Upper lobe of left lung (tissue), 6 donors: ENCODE measurements at places on chromosomes 6 and 20.

DNA sequence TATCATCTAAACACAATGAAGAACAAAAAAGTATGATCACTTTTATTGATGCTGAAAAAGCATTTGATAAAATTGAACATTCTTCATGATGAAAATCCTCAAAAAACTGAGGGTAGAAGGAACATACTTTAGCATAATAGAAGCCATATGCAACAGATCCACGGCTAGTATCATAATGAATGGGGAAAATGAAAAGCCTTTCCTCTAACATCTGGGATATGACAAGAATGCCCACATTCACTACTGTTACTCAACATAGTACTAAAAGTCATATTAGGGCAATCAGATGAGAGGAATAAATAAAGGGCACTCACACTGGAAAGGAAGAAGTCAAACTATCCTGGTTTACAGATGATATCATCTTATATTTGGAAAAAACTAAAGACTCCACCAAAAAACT lies 256.6 kb downstream of the RFPL4B start:
- DNase-seq = no peak

DNA sequence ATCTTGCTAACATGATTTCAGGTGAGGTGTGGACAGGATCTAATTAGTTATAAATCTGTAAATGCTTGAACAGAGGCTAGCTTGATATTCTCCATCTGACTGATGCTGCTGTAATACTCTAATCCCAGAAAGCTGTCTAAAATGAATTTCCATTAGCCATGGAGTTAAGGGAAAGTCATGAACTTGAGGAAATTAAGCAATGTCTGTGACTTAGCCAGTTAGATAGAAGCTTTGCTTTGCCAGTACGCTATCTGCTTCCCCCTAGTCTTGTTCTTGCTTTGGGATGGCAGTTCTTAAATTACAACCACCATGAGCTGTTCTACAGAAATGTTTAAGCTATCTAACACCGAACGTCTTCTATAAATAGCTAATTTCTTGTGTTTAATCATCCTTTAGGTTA lies 195.7 kb downstream of the PRL start:
- no peak for DNase-seq

DNA sequence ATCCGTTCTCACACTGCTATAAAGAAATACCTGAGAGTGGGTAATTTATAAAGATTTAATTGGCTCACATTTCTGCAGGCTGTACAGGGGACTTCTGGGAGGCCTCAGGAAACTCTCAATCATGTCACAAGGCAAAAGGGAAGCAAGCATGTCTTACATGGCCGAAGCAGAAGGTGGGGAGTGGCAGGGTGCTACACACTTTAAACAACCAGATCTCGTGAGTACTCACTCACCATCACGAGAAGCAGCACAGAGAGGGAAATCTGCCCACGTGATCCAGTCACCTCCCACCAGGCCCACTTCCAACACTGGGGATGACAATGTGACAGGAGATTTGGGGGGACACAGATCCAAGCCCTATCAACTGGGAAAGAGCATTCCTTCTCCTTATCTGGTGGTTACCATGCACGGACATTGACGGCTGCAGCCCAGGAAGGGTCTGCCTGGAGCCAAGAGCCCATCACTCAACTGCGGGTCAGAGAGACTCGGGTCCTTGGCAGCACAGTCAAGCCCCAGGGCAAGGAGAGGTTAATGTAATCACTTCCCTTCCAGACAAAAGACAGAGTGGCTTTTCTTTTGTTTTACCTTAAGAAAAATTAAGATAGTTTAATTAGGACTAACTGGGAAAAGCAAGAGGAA lies 112.3 kb upstream of the CST7 start:
- no peak for DNase-seq

GRCh38 chr6:45714741-45715507 lies 300.7 kb downstream of the CLIC5 start:
- DNase-seq = no peak

DNA sequence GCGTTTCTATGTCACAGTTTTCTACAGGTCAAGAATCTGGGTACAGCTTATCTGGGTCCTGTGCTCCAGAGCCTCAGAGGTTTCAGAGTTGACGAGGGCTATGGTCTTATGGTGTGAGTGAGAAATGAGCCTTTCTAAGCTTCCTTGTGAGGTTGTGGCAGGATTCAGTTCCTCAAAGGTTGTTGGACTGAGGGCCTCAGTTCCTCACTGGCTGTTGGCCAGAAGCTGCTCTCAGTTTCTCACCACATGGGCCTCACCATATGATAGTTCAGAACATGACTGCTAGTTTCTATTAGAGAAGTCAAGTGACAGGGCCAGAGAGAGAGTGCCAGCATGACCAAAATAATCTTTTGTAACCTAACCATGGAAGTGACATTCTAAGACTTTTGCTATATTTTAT lies 96.1 kb downstream of the NUS1 start:
- DNase-seq = no peak
